ENCODE measurements at places on chromosomes 11 and 22. TPM values are rescaled to one million over a fixed set of nuclear protein-coding genes. Genes with fewer than 3 reads are reported as not detected.

The MS4A12 gene
- total RNA-seq = not detected

DNA sequence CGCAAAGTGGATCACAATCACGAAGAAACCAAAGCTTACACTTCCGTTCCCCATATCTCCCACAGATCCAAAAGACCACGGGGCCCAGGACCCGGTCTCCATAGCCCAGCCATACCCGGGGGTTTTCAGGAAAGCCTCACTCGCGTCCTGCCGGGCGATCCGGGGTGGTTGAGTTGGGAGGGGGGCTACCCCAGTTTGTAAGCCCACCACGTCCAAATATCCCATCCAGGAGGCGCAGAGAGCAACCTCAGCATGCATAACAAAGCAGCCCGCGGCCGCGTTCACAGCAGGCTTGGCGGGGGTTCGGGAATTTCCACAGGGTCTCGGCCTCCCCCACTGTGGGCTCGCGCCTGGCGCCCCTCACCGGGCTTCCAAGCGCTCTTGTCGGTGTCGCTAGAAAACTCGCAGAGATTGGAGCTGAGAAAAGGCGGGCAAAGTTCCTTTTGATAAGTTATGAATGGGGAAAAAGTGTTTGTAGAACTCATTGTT is 9.5 kb downstream of the SDF2L1 start:
- H3K27ac ChIP-seq = peak overlapping the region; percentile 88
- peaks cover 16% of the 10 kb centered on the region for H3K4me1 ChIP-seq
- no peaks in the 10 kb centered on the region for H3K27me3 ChIP-seq
- peak overlapping the region; percentile 84 for H3K4me3 ChIP-seq

DNA sequence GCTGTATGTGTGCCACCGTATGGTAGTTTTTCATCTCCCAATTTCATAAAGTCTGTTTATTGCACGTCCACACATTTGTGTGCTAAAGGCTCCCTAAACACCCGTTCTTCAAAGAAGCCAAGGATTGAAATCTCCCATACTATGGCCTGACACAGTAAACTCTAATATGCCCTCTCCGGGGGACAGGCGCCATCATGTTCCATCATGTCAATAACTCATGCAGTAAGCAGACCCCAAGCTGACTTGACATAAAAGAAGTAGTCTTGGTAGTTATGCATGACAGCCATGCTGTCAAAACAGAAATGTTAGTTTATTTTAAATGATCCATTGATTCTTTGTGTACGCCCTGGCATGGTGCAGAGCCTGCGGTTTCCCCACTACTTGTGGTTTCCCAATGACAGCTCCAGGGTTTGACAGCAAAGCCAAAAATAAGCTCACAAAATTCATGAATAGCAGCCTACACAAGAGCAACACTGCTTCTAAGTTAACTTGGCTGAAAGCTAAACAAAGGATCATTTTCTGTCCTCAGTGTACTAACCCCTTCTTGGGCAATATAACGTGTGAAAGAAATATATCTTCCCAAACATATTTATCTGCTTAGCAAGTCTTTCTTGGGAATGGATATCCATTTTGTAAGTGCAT is 56.5 kb upstream of the CABP7 start:
- no peak for DNase-seq
- H3K4me1 ChIP-seq = no peaks in the 10 kb centered on the region
- no peak overlapping the region for H3K27ac ChIP-seq
- H3K27me3 ChIP-seq = no peaks in the 10 kb centered on the region
- peaks cover 18% of the 10 kb centered on the region for H3K36me3 ChIP-seq

DNA sequence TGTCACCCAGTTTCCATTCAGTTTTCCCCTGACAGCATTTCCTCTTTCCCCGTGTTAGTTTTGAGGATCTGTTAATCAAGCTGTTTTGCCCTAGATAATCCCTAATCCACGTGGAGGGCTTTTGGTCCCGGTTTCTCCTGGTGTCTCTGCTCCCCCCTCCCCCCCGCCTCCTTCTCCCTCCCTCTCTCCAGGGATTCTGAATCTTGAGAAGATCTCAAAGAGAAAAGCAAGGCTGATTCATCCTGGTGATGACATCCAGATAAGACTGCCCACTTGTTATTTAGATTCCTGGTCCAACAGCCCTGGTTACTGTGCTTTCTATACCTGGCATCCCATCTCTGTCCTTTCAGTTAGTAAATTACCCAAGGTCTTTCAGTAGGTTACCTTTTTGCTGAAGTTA is 59.4 kb downstream of the KCNA4 start:
- H3K27me3 ChIP-seq = no peaks in the 10 kb centered on the region
- no peak overlapping the region for H3K4me3 ChIP-seq
- H3K27ac ChIP-seq = no peak overlapping the region
- DNase-seq = no peak
- no peaks in the 10 kb centered on the region for H3K36me3 ChIP-seq

DNA sequence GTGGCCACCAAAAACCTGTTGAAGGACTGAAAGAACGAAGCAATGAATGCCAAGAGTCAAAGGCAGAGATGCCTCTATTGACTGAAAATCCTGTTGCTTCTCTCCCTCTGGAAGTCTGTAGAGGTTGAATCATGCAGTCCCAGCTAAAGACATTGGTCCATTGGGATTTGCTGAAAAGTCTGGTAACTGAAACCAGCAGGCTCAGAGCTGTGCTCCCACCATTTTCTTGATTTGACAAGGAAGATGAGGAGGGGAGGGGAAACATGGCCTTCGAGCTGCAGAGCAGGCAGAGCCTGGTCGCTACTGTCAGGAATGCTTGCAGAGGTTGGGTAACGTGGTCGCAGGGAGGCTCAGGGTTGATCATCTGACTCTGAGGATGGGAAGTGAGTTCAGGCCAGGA is 72.8 kb upstream of the CSNK2A3 start:
- peaks cover 17% of the 10 kb centered on the region for H3K27me3 ChIP-seq
- H3K27ac ChIP-seq = no peak overlapping the region
- no peak overlapping the region for H3K4me3 ChIP-seq
- peaks cover 5% of the 10 kb centered on the region for H3K4me1 ChIP-seq
- H3K36me3 ChIP-seq = no peaks in the 10 kb centered on the region
- no peak for DNase-seq

GRCh38 chr22:36744791-36745190 is 31.1 kb downstream of the IFT27 start:
- peaks cover 22% of the 10 kb centered on the region for H3K27me3 ChIP-seq
- H3K4me1 ChIP-seq = no peaks in the 10 kb centered on the region
- no peak overlapping the region for H3K27ac ChIP-seq
- DNase-seq = no peak

GRCh38 chr22:39129746-39130145 is 22.7 kb downstream of the CBX7 start:
- no peak overlapping the region for H3K4me3 ChIP-seq
- no peak overlapping the region for H3K27ac ChIP-seq
- H3K4me1 ChIP-seq = peaks cover 6% of the 10 kb centered on the region

GRCh38 chr22:19178065-19178656 is 375 bp downstream of the SLC25A1 start:
- no peaks in the 10 kb centered on the region for H3K27me3 ChIP-seq
- peak overlapping the region; percentile 76 for H3K4me3 ChIP-seq
- DNase-seq = peak; percentile 48
- H3K27ac ChIP-seq = no peak overlapping the region
